MM.1S (cell line): ENCODE measurements at places on chromosomes 3 and 15.

- no peaks in the 10 kb centered on the region for H3K27me3 ChIP-seq
- H3K4me1 ChIP-seq = no peaks in the 10 kb centered on the region
- H3K4me3 ChIP-seq = no peak overlapping the region
- DNase-seq = no peak
- no peaks in the 10 kb centered on the region for H3K36me3 ChIP-seq
Measured at GRCh38 chr3:94362393-94362792, 299.5 kb downstream of the NSUN3 start.

DNA sequence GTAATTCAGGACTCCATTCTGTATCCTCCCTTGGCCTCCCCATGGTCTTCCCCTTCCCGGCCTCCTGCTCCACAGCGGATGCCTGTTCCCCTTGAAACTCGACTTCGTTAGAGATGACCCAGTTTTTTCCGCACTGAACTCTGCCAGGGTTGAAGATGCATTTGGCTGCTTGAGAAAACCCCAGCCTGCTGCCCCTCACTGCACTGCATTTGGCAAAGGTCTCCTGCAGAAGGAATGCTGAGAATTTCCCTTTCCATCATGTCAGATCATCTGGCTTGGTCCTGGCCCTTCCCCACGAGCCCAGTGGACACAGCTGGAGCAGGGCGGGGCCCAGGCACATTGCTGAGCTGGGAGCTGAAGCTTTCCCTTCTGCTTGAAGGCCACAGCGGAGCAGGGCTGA is 37.6 kb upstream of the RGMA start:
- no peak for DNase-seq
- no peak overlapping the region for H3K27ac ChIP-seq
- H3K27me3 ChIP-seq = no peaks in the 10 kb centered on the region
- no peaks in the 10 kb centered on the region; the same call in 1 of the 2 replicates for H3K4me1 ChIP-seq
- H3K36me3 ChIP-seq = no peaks in the 10 kb centered on the region

DNA sequence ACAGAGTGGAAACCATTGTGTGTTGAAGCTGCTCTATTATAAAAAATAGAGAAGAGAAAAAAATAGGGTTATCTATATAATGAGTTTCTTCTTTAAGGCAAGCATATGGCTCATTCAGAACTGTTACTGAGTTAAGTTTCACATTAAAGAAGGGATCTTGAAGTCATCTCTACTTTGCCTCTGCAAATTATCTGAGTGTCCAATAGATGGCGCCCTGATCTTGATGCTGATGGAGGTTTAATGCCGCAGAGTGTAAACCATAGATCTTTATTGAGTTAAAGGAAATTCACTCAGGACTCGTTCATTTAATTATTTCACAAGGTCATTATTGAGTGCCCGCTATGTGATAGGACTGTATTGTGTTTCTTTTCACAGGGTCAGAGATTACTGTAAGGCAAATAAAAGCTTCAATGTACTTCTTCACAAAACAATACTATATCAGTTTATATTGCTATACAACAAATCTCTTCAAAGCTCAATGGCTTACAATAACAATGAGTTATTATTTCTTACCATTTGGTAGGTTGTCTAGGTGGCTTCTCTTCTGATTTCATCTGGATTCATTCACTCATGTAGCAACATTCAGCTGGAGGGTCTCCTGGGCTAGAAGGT is 171.4 kb downstream of the NSUN3 start:
- H3K4me1 ChIP-seq = no peaks in the 10 kb centered on the region
- no peaks in the 10 kb centered on the region for H3K36me3 ChIP-seq
- H3K27ac ChIP-seq = no peak overlapping the region
- no peak overlapping the region for H3K4me3 ChIP-seq

- H3K27me3 ChIP-seq = no peaks in the 10 kb centered on the region
- no peaks in the 10 kb centered on the region for H3K4me1 ChIP-seq
- H3K36me3 ChIP-seq = no peaks in the 10 kb centered on the region
- no peak overlapping the region for H3K4me3 ChIP-seq
- no peak for DNase-seq
Measured at GRCh38 chr3:54999811-55000210, 72.0 kb upstream of the LRTM1 start.

GRCh38 chr15:79161837-79162508 is 71.4 kb upstream of the RASGRF1 start:
- peaks cover 18% of the 10 kb centered on the region for H3K4me1 ChIP-seq
- H3K27me3 ChIP-seq = no peaks in the 10 kb centered on the region
- H3K4me3 ChIP-seq = no peak overlapping the region
- no peak overlapping the region for H3K27ac ChIP-seq
